Ureter (tissue), 1 donor: ENCODE measurements at places on chromosomes 3 and 15. TPM values are rescaled to one million over a fixed set of nuclear protein-coding genes. Genes with fewer than 3 reads are reported as not detected.

PLA2G4F gene
- 47.8 TPM for total RNA-seq

- no peak for DNase-seq
Observed at GRCh38 chr3:194110483-194110882, 25.5 kb upstream of the HES1 start.

- DNase-seq = no peak
Observed at GRCh38 chr3:134640872-134641470, 9.9 kb downstream of the KY start.

- no peak for DNase-seq
Observed at GRCh38 chr15:28080386-28080785, 18.7 kb downstream of the OCA2 start.
